Left lobe of liver (tissue), 2 donors: ENCODE measurements at places on chromosomes 1 and 21. TPM values are rescaled to one million over a fixed set of nuclear protein-coding genes. Genes with fewer than 3 reads are reported as not detected.

SLAMF8 gene
- 0.53 TPM for total RNA-seq

DNA sequence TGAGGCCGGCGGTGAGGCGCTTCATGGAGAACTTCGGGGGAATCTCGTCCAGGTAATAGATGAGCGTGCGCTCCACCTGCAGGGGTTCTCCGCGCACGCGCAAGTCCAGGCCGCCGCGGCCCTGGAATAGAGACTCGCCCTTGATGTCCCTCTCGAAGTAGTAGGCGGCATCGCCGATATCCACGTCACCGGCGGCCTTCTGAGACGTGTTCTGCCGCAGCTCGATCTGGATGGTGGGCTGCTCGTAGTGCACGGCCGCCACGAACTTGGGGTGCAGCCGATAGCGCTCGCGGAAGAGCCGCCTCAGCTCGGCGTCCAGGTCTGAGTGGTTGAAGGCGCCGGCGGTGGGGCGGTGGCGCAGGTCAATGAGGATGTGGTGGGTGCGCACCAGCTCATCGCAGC is 726 bp downstream of the TACSTD2 start:
- DNase-seq, result no peak

DNA sequence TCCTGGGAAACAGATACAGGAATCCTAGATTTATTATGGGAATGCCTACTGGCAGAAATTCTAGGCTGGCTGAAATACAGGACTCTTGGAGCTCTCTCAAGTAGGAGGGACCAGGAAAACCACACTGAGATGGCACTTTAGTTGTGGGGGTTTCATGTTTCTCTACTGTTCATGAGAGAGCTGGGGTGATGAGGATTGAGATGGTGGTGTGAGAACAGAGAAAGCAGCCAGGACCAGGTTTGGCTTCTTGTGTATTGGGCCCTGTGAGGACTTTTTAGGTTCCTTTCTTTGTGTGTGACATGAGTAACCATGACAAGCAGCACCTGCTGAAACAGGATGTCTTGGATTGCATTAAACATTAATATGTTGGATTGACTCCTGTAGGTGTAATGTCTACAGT is 4.9 kb downstream of the ARID1A start:
- DNase-seq, result no peak

GRCh38 chr1:208535511-208535910 is 291.3 kb upstream of the PLXNA2 start:
- DNase-seq, result no peak

DNA sequence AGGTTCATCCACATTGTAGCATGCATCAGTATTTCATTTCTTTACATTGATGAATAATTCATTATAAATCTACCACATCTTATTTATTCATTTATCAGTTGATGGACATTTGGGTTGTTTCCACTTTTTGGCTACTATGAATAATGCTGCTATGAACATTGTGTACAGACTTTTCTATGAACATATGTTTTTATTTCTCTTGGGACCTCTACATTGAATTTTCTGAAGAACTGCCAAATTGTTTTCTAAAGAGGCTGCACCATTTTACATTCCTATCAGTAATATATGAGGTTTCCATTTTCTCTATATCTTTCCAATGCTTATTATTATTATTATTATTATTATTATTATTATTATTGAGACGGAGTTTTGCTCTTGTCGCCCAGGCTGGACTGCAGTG is 81.3 kb upstream of the SELENON start:
- DNase-seq, result no peak

GRCh38 chr1:214420341-214420740 is 131.1 kb downstream of the PTPN14 start:
- DNase-seq, result no peak

DNA sequence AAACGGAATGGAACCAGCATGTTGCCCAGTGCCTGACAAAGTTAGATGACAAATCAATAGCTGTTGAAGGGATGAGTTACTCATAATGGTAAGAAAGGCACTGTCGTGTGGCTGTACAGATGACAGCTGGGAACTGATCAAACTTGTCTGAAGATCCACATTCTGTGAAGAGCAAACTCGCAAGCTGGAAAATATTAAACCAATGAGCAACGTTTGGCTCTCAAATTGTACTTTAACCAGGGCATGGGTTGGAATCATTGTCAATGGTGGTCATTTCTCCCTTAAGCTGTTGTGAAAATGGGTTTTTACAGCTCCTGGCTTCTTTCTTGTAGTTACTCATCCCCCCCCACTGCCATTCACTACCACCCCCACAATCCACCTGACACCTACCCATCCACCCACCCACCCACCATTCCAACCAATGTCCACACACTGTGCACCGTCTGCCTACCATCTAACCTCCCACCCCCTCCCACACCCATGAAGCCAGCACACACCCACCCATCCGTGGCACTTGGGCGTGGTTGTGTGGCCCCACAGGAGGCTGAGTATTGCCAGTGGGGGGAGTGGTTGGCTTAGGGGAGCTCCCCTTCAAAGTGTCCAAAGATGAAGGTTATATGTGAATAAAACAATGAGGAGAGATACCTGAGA is 46.7 kb downstream of the CLDN14 start:
- no peak for DNase-seq

IFI44 gene
- 5.2 TPM for total RNA-seq

SELP gene
- total RNA-seq, result 0.78 TPM

POLR3GL gene
- total RNA-seq, result 14.2 TPM

DNA sequence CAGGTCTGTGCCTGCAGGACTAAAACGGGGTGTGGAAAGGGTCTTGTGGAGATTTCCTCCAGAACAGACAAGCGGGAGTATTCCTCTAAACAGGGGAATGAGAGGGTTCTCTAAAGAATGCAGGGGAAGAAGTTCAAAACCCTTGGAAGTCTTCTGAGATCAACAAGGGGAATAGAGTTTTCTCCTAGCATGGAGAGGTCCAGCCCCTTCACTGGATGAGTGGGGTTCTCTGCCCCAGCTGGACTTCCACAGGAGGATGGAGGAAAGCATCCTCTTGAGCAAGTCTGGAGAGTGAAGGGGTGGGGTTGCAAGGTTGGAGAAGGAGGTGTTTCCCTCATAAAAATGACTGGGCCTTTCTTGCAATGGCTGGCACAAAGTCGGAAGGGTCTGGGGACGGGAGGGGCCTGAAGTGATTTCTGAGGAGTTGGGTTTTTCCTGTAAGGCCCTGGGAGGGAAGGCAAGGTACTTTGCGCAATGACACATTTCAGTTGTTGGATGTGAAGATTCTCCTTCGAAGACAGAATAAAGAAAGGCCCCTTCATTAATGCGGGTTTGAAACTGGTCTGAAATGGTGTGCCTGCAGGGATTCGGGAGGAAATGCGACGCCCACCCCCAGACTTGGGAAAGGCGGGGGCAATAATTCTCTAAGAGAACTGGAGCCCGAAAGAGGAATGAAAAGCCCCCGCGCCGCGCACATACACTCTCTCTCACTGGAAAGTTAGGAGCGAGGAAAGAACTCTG is 884 bp downstream of the SPATA6 start:
- DNase-seq, result no peak

- DNase-seq, result no peak
Measured at GRCh38 chr1:30377230-30378002, 346.0 kb downstream of the MATN1 start.

PTPN7 gene
- total RNA-seq, result 0.86 TPM

SMIM34 gene
- not detected for total RNA-seq

- no peak for DNase-seq
Measured at GRCh38 chr1:104868794-104869193, 1119.1 kb downstream of the AMY1C start.

DNA sequence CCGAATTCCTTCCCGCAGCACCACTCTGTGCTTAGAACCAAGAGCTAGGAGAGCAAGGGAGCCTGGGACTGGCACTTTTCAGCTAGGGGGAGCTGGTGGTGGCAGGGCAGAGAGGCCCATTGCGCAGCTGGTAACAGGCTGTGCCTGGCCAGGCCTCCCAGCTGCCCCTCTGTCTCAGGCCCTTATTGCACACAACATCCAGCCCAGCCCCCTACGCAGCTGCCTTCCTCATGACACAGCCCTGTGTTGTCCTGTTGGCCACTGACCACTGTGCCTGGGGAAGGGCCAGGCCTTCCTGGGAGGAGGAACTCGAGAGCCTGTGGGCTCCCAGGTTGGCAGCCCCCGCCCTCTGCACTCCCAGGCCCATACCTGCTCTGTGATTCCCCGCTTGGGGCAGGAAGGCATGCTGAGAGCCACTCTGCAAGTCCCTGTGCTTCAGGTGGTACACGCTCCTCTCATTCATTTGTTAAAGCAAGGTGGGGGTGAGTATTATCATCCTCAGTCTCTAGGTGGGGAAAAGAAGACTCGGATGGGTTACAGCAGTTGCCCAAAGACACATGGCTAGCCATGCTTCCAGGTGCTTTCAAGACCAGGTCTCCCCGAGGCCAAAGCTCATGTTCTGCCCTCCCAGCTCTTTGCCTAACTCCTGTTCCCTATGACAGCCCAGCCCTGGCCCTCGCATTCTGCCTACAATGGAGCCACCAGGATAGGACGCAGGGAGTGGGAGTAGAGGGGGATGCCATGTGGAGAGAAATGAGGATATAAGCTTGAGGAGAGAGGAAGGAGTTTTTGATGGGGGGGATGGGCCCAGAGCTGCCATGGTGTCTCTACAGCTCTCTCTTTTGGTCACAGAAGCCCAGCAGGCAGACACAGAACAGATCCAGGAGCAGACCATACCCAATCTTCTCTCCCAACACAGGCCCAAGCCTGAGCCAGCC is 81.8 kb downstream of the TMEM53 start:
- DNase-seq, result no peak

DNA sequence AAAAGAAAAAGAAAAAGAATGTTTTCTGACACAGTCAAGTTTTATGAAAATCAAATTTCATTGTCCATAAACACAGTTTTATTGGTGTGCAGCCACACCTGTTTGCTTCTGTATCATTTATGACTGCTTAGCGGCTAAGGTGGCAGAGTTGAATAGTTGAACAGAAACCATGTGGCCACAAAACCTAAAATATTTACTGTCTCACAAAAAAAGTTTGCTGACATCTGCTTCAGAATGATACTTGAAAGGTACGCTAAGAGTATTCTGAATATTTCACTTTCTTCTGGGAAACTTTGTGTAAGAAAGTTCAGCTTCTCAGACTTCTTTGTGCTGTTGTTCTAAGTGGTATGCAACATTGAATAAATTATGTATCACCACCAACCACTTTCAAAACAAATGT is 6.2 kb downstream of the KCNK1 start:
- DNase-seq, result no peak
